CD8-positive, alpha-beta memory T cell (primary cell): ENCODE measurements at places on chromosomes 6 and 20.

- peak overlapping the region; percentile 38 for H3K4me3 ChIP-seq
- H3K27ac ChIP-seq = peak overlapping the region; percentile 59
- H3K27me3 ChIP-seq = no peaks in the 10 kb centered on the region
- DNase-seq = peak; percentile 60
- H3K4me1 ChIP-seq = peaks cover 44% of the 10 kb centered on the region
Observed at GRCh38 chr6:14452567-14453527, 335.3 kb downstream of the CD83 start.

- no peaks in the 10 kb centered on the region for H3K27me3 ChIP-seq
- H3K4me3 ChIP-seq = no peak overlapping the region
- H3K27ac ChIP-seq = no peak overlapping the region
- no peaks in the 10 kb centered on the region for H3K4me1 ChIP-seq
- H3K36me3 ChIP-seq = no peaks in the 10 kb centered on the region
- DNase-seq = no peak
Observed at GRCh38 chr20:23508449-23509229, 17.7 kb downstream of the CST8 start.

- H3K36me3 ChIP-seq = no peaks in the 10 kb centered on the region
- H3K27ac ChIP-seq = no peak overlapping the region
- H3K27me3 ChIP-seq = no peaks in the 10 kb centered on the region
- DNase-seq = no peak
- H3K4me1 ChIP-seq = no peaks in the 10 kb centered on the region
- H3K4me3 ChIP-seq = no peak overlapping the region
Observed at GRCh38 chr20:19929012-19929360, 88.2 kb upstream of the NAA20 start.

DNA sequence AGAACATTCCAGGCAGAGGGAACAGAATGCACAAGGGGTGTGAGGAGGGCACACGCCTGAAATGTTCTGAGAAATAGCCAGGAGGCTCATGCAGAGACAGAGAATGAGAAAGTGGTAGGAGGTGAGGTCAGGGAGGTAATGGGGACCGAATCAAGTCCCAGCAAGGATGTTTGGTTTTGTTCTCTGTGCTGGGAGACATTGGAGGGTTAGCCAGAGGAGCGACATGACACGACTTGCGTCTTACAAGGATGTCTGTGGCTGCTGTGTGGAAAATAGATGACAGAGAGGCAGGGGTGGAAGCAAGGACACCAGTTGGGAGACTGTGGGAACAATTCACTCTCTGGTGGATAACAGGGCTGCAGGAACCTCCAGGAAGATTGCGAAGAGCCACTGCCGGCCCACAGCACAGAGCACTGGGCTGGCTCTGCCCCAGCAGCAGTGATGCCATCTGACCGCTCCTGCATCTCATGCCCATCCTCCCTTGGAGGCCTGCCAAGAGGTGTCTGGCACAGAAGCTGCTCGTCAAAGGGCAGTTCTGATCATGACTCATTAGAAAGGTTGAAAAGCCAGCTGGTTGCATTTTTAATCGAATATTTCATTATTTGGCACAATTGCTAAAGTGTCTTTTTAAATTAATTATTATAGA lies 57.7 kb upstream of the CD83 start:
- H3K4me3 ChIP-seq = no peak overlapping the region
- no peaks in the 10 kb centered on the region for H3K36me3 ChIP-seq
- no peaks in the 10 kb centered on the region for H3K4me1 ChIP-seq
- no peak for DNase-seq

- H3K4me1 ChIP-seq = no peaks in the 10 kb centered on the region
- H3K27me3 ChIP-seq = no peaks in the 10 kb centered on the region
- no peak for DNase-seq
Observed at GRCh38 chr6:117491916-117492315, 9.4 kb downstream of the DCBLD1 start.

DNA sequence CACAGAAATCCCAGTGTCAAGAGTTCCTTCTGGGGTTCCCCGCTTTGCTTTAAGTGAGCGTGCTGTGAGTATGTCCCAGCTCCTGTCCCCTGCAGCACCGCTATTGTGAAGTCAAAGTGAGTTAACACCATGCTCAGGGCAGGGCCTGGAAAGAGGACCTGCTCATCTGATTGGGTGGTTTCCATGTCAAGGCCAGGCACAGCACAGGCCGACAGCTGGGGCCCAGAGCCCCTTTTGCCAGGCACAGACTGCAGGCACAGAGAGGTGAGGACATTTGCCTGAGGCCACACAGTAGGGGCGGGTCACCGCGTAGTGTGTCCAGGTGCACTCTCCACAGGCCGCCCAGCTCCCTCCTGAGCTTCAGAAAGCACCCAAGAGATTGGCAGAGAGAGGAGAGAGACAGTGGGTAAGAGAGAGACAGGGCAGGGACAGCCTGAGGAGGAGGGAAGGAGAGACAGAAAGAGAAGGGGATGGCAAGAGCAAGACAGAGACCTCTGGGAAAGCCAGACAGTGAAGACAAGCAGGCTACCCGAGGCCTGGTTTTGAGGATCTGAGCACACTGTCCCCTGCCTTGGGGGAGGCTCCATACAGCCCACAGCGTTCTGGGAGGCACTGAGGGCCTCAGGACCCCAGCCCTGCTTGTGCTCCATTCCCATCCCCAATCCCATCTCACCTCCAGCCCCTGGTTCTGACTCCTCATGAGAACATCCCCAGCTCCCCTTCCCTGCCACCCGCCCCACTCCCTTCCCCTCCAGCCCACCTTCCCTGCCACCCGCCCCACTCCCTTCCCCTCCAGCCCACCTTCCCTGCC lies 6.5 kb upstream of the BPIFB1 start:
- H3K36me3 ChIP-seq = no peaks in the 10 kb centered on the region
- no peak overlapping the region for H3K4me3 ChIP-seq
- no peak overlapping the region for H3K27ac ChIP-seq
- no peak for DNase-seq
- no peaks in the 10 kb centered on the region for H3K27me3 ChIP-seq

GRCh38 chr6:136360783-136361182 lies 71.1 kb upstream of the BCLAF1 start:
- H3K36me3 ChIP-seq = no peaks in the 10 kb centered on the region
- H3K4me1 ChIP-seq = no peaks in the 10 kb centered on the region
- no peak overlapping the region for H3K27ac ChIP-seq

DNA sequence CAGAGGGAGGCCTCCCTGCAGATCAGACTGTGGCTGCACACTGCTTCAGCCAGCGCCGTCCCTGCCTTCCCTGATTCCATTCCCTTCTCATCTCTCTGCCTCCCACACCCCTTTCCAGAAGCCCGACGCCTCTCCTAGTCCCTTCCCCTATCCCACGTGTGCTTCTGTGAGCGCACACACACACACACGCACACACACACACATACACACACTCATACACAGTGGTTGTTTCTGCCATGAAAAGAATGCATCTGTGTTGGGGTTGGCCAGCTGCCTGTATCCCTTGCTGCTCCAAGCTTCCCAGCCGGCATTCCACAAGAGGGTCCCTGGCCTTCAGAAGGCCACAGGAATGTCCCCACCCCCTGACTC lies 51.7 kb downstream of the MOCS1 start:
- H3K36me3 ChIP-seq = no peaks in the 10 kb centered on the region
- no peaks in the 10 kb centered on the region for H3K4me1 ChIP-seq
- no peak overlapping the region for H3K4me3 ChIP-seq
- no peak for DNase-seq
- H3K27me3 ChIP-seq = no peaks in the 10 kb centered on the region
- no peak overlapping the region for H3K27ac ChIP-seq

GRCh38 chr6:142518126-142518525 lies 216.3 kb downstream of the ADGRG6 start:
- no peak overlapping the region for H3K4me3 ChIP-seq
- H3K36me3 ChIP-seq = no peaks in the 10 kb centered on the region
- no peak overlapping the region for H3K27ac ChIP-seq
- no peak for DNase-seq
- H3K4me1 ChIP-seq = no peaks in the 10 kb centered on the region

- no peaks in the 10 kb centered on the region for H3K27me3 ChIP-seq
- H3K4me3 ChIP-seq = peak overlapping the region; percentile 21
- H3K27ac ChIP-seq = peak overlapping the region; percentile 85
- DNase-seq = peak; percentile 76
- peaks cover 72% of the 10 kb centered on the region for H3K4me1 ChIP-seq
Observed at GRCh38 chr20:38873050-38873581, 53.1 kb upstream of the FAM83D start.

DNA sequence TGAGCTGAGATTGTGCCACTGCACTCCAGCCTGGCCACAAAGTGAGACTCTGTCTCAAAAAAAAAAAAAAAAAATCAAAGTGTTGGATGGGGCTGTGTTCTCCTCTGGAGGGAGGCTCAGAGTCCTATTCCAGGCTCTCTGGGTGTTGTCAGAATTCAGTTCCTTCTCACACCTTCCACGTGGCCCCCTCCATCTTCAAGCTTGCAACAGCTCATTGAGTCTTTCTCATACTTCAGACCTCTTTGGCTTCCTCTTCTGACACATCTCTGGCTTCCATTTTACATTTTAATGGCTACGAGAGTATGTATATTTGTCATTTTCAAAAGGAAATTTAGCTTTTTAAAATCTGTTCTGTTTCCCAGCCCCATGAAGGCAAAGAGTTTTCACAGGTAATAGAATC lies 85.8 kb downstream of the RNF144B start:
- no peaks in the 10 kb centered on the region for H3K4me1 ChIP-seq
- H3K4me3 ChIP-seq = no peak overlapping the region
- no peaks in the 10 kb centered on the region for H3K36me3 ChIP-seq
- no peaks in the 10 kb centered on the region for H3K27me3 ChIP-seq
- no peak for DNase-seq

- H3K27me3 ChIP-seq = no peaks in the 10 kb centered on the region
- H3K36me3 ChIP-seq = no peaks in the 10 kb centered on the region
- DNase-seq = no peak
- H3K27ac ChIP-seq = no peak overlapping the region
- H3K4me3 ChIP-seq = no peak overlapping the region
- peaks cover 50% of the 10 kb centered on the region for H3K4me1 ChIP-seq
Observed at GRCh38 chr6:75282706-75283105, 1.9 kb downstream of the TMEM30A start.

- H3K4me3 ChIP-seq = no peak overlapping the region
- H3K27ac ChIP-seq = no peak overlapping the region
- H3K4me1 ChIP-seq = no peaks in the 10 kb centered on the region
- no peak for DNase-seq
Observed at GRCh38 chr6:158480989-158481388, 78.9 kb upstream of the TMEM181 start.

GRCh38 chr6:88982720-88983119 lies 19.3 kb upstream of the RNGTT start:
- H3K4me1 ChIP-seq = peaks cover 3% of the 10 kb centered on the region
- H3K27ac ChIP-seq = no peak overlapping the region
- no peaks in the 10 kb centered on the region for H3K36me3 ChIP-seq
- no peak overlapping the region for H3K4me3 ChIP-seq
- DNase-seq = no peak
- H3K27me3 ChIP-seq = no peaks in the 10 kb centered on the region

- no peak for DNase-seq
- no peaks in the 10 kb centered on the region for H3K4me1 ChIP-seq
- no peak overlapping the region for H3K27ac ChIP-seq
- H3K36me3 ChIP-seq = no peaks in the 10 kb centered on the region
Observed at GRCh38 chr20:22688485-22688884, 104.1 kb upstream of the FOXA2 start.

- H3K27me3 ChIP-seq = no peaks in the 10 kb centered on the region
- no peaks in the 10 kb centered on the region for H3K36me3 ChIP-seq
- no peaks in the 10 kb centered on the region for H3K4me1 ChIP-seq
Observed at GRCh38 chr6:63502156-63502555, 70.1 kb upstream of the LOC128125822 start.

DNA sequence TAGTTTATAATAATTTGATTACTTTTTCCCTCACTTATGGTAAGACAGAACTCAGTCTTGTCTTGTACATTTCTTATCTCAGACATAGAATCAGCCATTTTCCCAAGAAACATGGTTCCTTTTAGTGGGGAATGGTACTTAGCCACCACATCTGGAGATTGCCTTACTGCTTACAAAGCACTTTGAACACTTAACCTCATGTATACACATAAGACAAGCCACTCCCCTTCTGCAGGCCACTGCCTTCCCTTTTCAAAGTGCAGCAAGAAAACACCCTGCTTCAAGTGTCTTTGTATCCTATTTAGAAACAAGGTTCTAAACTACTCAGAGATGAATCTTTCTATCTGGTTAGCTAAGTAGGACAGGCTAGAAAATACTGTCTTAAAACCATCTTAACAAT lies 159.2 kb downstream of the UBE3D start:
- H3K36me3 ChIP-seq = no peaks in the 10 kb centered on the region
- no peak overlapping the region for H3K4me3 ChIP-seq
- H3K27me3 ChIP-seq = no peaks in the 10 kb centered on the region
- no peaks in the 10 kb centered on the region for H3K4me1 ChIP-seq
- no peak overlapping the region for H3K27ac ChIP-seq

- no peaks in the 10 kb centered on the region for H3K4me1 ChIP-seq
- no peaks in the 10 kb centered on the region for H3K27me3 ChIP-seq
- H3K27ac ChIP-seq = no peak overlapping the region
Observed at GRCh38 chr6:102298051-102298450, 904.5 kb downstream of the GRIK2 start.

GRCh38 chr6:90393232-90393884 lies 96.7 kb upstream of the BACH2 start:
- H3K4me1 ChIP-seq = peaks cover 25% of the 10 kb centered on the region
- no peak overlapping the region for H3K4me3 ChIP-seq
- DNase-seq = peak; percentile 75

DNA sequence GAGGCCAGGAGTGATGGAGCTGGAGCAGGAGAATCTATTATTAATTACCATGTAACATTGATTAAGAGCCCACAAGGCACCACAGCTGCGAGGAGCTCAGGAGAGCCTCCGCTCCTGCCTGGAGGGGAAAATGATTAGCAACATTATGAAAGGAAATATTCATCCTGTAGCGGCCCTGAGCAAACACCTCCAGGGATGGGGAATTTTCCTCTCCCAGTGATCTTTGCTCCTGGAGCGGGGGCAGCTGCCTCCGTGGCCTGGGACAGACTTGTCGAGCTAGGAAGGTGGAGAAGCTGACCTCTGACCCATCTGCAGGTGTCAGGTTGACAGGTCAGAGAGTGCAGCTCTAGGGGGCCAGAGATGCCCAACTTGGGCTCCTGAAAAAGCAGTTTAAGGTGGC lies 40.1 kb upstream of the SIRPA start:
- H3K4me3 ChIP-seq = no peak overlapping the region
- no peaks in the 10 kb centered on the region for H3K36me3 ChIP-seq
- no peaks in the 10 kb centered on the region for H3K27me3 ChIP-seq

GRCh38 chr20:46672543-46673148 lies 16.6 kb downstream of the TP53RK start:
- no peak for DNase-seq
- no peaks in the 10 kb centered on the region for H3K27me3 ChIP-seq
- no peaks in the 10 kb centered on the region for H3K36me3 ChIP-seq

GRCh38 chr6:56751604-56752003 lies 108.9 kb upstream of the DST start:
- no peaks in the 10 kb centered on the region for H3K4me1 ChIP-seq
- no peak overlapping the region for H3K27ac ChIP-seq
- no peak overlapping the region for H3K4me3 ChIP-seq
- H3K36me3 ChIP-seq = no peaks in the 10 kb centered on the region
- H3K27me3 ChIP-seq = no peaks in the 10 kb centered on the region
- no peak for DNase-seq

- no peak for DNase-seq
- no peaks in the 10 kb centered on the region for H3K36me3 ChIP-seq
- H3K27ac ChIP-seq = no peak overlapping the region
- H3K4me3 ChIP-seq = no peak overlapping the region
Observed at GRCh38 chr20:46139908-46140482, 21.9 kb downstream of the CD40 start.
